ENCODE measurements at places on chromosomes 3 and 15.

DNA sequence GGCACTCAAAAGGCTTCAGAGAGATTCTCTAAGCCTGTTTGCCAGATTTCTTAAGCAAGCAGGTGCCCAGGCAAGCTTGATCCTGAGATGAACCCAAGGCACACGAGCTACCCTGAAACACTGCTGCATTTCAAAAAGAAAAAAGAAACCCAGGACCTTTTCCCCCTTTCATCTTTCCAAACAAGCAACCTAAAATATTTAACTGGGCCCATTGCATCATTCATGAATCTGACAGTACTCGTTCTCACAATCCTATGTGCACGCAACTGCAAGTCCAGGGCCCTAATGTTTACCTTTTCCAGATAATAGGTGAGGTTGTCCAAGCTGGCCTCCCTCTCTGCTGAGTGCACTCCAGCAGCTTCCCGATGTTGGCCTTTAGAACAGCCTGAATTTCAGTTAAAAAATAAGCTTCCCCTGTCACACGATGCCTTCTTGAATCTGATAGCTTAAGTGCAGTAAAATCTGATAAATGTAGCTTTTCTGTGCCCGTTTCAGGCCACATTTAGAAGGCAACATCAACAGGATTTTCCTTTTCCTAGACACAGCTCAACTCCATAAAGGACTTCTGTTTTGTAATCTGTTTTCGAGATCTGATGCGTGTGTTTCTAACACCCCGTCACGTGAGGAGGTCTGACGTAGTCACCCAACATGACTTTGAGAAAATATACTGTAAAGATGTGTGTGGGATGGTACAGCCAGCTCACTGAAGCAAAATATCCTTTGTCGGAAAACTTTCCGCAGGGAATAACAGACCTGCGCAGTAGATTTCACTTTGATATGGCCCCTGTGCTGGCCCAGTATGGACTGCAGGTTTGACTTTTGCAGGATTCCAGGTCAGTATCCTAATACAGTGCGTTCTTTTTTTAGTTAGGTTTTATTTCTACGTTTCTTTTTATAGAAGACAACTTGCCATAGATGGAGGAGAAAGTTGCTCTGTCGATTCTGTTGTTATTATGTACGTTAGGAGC lies 55.1 kb upstream of the RASA2 start:
- no peak for DNase-seq

- no peak for DNase-seq
These were observed 849 bp downstream of the RRP9 start for GRCh38 chr3:51940648-51941462.

GRCh38 chr3:23809840-23810342 lies 4.1 kb downstream of the UBE2E1 start:
- no peak for DNase-seq

DNA sequence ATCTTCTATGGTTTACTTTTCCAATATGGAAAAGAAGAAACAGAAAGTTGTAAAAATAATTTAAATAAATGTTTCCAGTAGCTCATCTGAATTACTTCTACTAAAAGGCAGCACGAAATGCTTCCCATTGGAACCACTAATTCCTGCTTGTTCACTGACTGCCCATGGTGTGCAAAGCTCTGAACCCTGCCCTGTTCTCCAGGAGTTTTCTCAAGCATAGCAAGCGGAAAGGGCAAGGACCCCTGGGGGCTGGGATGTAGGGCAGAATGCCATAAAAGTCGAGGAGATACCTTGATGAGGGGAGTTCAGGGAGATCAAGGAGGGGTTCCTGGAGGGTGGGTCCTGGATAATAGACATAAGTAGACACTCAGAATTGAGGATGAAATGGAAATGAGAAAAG lies 35.3 kb upstream of the BNC1 start:
- DNase-seq: no peak

DNA sequence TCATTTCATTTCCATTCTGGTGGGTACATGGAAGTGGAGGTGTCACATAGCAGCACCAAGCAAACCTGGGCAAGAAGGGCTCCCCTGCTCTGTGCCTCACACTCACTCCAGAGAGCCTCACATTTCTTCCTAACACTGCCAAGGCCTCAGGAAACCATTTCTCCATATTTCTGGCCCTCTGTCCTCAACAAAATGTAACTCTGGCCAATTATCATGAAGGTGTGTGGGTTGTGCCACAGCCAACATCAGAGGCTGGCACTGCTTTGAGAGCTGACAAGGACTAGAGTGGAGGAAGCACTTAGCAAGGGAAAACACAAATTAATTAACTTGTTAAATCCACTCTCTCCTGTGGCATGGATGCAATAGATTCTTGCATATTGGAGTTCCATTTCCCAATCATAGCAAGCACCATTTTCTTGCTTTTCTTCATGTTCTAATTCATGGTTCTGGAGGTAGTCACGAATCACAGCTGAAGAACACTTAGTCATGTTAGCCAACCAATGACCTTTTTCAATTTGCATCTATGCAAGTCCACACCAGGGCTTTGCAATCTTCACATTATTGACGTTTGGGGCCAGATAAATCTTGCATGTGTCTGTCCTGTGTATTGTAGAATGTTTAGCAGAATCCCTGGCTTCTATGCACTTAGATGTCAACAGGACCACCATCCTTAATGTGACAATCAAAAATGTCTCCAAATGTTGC lies 241.1 kb downstream of the PLCL2 start:
- no peak for DNase-seq

GRCh38 chr3:155196131-155197021 lies 97.1 kb downstream of the STRIT1 start:
- no peak for DNase-seq

DNA sequence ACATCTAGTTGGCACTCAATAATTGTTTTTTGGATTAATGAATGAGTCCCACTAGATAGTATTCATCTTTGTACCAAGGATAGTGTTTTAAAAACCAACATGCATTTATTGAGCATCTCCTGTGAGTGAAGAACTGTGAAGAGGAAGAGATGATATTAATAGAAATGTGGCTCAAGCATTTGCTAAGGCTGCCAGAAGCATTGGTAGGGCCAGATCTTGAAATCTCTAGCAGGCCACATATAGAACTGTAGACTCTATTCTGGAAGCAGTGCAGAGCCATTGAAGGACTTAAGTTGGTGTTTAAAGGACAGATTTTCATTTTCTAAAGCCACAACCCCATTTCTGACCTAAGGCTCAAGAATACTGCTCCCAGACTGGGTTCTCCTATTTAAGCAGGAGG lies 99.0 kb downstream of the NEK11 start:
- DNase-seq: no peak

DNA sequence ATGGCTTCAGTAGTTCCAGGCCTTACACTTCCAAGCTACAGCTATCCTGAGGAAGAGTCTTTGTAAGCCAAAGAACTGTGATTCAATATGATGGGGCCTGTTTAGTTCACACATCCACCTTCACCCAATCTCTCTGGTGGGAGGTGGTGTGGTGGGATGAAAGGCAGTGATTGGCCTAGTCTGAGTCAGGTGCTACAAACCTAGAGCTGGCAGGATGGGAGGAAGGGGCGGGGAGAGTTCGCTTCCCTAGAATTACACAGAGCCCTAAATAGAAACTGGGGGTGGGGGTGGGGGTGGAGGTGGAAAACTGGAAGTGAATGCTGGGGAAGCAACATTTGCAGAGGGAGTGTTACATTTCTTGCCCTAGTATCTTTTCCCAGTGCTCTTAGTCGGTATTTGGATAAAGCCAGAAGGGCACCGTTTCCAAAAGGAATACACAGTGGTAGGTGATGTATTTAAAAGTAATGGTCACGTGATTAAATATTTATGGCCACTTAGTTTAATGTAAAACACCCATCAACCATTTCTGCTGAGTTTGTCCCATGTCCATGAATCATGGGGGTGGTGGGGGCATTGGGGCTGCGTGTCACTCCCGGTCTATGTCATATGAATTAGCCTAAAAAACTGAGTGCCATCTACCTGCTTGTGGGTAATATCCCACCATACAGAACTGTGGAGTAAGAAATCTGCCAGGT lies 247.6 kb upstream of the PROK2 start:
- no peak for DNase-seq

DNA sequence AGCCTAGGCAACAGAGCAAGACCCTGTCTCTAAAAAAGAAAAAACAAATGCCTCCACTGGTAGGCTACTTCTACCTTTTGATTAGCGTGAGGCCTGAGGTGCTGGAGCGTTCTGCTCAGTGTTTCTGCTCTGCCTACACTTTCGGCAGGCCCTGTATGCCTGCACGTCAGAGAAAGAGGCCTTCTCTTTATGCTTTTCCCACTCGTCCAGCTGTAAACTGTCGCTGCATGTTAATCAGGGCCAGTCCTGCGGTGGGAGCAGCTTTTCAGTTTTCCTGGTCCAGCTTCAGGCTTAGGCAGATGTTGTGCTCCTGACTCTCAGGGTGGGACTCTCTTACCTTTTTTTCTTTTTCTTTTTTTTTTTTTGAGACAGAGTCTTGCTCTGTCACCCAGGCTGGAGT lies 25.3 kb downstream of the CSPG5 start:
- DNase-seq: no peak

DNA sequence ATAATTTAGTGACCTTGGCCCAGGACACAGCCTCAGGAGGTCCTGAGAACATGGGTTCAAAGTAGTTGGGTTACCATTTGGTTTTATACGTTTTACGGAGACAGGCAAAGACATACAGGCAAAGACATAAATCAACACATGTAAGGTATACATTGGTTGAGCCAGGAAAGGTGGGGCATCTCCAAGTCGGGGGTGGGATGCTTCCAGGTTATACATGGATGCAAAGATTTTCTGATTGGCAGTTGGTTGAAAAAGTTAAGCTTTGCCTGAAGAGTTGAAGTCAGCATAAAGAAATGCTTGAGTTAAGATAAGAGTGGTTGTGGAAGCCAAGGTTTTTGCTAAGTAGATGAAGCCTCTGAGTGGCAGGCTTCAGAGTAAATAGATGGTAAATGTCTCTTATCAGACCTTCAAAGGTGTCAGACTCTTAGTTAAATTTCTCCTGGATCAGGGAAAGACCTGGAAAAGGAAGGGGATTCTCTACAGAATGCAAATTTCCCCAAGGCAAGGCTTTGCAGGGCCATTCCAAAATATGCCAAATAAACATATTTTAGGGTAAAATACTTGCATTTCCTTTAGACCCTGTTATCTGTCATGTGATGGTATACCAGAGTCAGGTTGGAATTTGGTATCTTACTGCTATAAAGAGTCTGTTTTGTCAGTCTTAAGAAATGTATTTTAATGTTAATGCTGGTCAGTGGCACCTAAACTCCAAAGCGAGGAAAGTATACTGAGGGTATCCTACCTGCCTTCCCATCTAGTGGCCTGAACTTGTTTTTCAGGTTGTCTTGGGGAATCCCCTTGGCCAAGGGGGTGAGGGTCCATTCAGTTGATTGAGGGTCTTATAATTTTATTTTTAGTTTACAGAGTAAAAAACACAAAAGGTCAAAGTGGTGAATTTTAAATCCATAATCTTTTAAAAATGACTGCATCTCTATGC lies 8.2 kb upstream of the PDHB start:
- DNase-seq: no peak

DNA sequence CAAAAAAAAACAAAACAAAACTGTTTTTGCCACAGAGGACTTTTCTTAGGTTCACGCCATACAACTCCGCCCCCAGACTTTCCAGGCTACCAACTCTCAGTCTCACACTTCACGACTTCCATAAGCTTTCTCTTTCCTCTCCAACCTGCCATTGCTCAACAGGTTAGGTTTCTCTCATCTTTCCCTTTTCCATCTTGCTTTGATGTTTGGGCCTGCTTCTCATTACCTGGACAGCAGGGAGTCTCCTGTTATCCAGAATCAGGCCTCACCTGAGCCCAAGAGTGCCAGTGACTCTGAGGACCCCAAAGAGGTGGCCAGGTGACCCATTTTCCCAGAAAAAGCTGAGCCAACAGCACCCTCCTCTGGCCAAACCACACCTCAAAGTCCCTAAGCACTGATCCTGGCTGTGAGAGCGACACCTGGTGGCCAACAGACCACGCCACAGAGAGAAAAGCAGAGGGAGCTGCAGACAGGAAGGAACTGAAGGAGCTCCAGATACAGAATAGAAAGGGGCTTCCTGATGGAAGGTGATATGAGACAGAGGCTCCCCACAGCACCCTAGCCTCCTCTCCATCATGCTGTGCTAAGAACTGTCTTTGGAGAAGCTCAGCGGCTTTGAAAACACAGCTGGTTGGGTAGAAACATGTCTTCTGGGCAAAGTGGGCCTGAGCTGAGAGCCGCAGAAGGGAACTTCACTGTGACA lies 4.0 kb downstream of the CCDC51 start:
- peak; percentile 76 for DNase-seq

- DNase-seq: peak; percentile 70
These were observed 43.2 kb upstream of the RAB6B start for GRCh38 chr3:133938770-133939462.

DNA sequence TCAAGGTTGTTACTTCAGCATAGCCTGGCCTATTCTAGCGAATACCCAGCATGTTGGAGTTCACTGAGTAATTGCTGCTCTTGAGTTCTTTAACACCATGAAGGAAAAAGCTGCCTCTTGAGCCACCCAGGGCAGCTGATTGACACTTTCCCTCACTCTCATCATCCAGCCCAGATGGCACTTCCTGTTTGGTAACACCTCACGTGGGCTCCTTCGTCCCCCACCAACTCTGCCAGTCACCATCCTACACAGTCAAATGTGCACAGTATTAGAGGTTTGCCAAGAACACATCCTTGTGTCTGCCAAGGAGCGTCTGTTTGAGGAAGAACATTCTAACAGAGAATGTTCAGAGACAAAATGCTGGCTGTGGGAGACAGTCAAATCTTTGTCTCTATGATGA lies 266.3 kb downstream of the RPLP1 start:
- no peak for DNase-seq

GRCh38 chr15:31523027-31523654 lies 196.5 kb downstream of the KLF13 start:
- DNase-seq: no peak

DNA sequence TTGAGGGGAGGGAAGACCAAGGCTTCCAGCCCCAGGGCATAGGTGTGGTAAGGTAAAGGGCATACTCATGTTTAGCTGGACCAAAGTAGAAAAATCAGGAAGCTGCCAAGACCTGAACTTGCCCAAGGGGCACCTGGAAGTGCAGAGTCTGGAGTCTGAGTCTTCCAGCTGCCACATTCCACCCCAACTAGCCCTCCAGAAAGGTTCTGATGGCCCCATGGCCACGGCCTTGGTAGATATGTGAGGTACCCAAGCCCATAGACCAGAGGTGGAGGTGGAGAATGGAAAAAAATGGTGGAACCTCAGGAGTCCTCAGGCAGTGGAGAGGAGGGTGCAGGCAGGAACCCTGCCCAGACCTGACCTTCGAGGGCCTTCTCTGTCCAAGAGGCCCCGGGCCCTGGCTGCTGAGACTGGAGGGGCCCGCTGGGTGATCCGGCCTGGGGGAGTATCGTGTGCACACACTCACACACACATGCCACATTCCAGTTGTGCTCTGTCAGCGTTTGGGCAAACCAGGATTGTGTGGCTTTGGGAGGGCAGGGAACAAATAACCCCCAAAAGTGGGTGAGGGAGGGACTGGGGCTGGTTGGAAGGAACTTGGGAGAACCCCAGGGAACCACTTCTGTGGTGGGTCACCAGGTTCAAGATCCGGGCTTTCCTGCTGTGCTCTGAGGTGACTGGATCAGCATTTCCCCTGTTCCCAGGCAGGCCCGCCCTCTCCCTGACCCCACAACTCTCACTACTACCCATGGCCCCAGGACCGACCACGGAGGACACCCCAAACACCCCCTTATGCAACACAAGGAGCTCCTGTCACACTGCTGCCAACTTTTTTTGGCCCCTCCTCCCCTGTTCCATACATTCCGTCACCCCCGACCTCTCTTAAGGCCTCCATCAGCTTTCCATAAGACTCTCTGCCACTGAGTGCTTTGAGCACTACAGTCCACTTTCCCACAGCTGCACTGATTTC lies 11.6 kb downstream of the MYL3 start:
- no peak for DNase-seq

All from RPMI7951 (cell line).